ENCODE measurements at places on chromosomes 5 and 9. TPM values are rescaled to one million over a fixed set of nuclear protein-coding genes. Genes with fewer than 3 reads are reported as not detected.
A peak's percentile ranks its signal among the peaks of the same experiment; 100 is the strongest.

- peak within 1 kb of the TSS; percentile 80 for H3K4me3 ChIP-seq
- DNase-seq: peak; percentile 98
- peak within 1 kb of the TSS; percentile 80 for H3K27ac ChIP-seq
Observed at GRCh38 chr9:71911061-71911907, at the start of the genes ABHD17B and C9orf85. TSS of gene ABHD17B (minus strand) at chr9:71911193. CDS start at chr9:71875080, 36,113 bp downstream. TSS of gene C9orf85 (plus strand) at chr9:71911639. CDS start at chr9:71911735, 96 bp downstream.

DNA sequence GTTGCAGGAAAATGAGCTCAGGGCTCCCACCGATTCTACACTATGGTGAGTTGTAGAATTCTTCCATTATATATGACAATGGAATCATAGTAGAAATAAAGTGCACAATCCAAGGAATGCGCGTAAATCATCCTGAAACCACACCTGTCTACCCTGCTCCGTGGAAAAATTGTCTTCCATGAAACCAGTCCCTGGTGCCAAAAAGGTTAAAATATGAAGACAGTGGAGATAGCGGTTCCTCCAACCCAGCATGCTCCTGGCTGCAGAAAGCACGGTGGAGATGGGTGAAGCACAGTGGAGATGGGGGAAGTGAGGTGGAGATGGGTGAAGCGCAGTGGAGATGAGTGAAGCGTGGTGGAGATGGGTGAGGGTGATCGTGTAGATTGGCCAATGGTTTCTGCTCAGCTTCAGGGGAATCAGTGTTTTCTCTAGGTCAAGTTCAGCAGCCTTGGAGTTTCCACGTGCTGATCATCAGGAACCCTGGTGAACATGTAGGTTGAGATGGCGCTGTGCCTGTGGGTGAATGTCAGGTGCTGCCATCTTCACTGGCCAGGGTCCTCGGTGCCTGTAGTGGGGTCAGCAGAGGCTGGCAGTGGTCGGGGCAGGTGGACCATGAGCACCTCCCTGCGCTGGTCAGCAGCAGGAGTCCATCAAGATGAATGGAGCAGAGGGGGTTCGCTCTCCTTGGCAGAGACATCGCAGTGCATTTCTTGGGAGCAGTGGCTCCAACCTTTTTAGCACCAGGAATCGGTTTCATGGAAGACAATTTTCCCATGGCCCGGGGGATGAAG, 20.3 kb downstream of the PAEP start:
- no peak overlapping the region for H3K4me3 ChIP-seq
- no peaks in the 10 kb centered on the region for H3K36me3 ChIP-seq
- no peak overlapping the region for H3K27ac ChIP-seq
- no peaks in the 10 kb centered on the region for H3K4me1 ChIP-seq
- H3K27me3 ChIP-seq: no peaks in the 10 kb centered on the region
- DNase-seq: no peak

Gene MARVELD2
- 10.6 TPM for total RNA-seq

Gene C7
- total RNA-seq: not detected

GRCh38 chr5:177509991-177510566, 453 bp upstream of the DOK3 start:
- H3K4me3 ChIP-seq: no peak overlapping the region
- no peaks in the 10 kb centered on the region for H3K27me3 ChIP-seq

GRCh38 chr5:84718377-84718776, 333.7 kb upstream of the EDIL3 start:
- no peaks in the 10 kb centered on the region for H3K27me3 ChIP-seq
- no peaks in the 10 kb centered on the region for H3K36me3 ChIP-seq
- H3K27ac ChIP-seq: no peak overlapping the region

GRCh38 chr5:53019320-53019719, 30.2 kb downstream of the ITGA2 start:
- peak overlapping the region; percentile 25 for H3K27ac ChIP-seq
- peak; percentile 82 for DNase-seq

DNA sequence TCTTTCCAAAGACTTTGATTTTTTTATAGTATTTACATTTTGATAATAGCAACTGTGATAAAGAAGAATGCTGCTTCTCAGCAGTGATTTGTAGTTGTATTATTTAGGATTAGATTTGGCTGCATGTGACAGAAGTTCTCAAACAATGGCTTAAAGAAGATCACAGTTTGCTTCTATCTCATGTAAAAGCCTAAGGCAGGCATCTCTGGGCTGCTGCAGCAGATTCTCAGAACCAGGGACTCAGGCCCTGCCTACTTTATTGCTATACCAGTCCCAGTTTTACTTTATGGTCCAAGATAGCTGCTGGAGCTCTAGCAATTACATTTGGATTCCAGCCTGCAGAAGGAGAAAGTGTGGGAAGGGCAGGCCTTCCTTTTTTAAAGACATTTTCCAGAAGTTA, 8.8 kb upstream of the SNX2 start:
- no peaks in the 10 kb centered on the region for H3K36me3 ChIP-seq
- no peak for DNase-seq
- H3K4me3 ChIP-seq: no peak overlapping the region

All from astrocyte (in vitro differentiated cells and primary cell).